ENCODE measurements at places on chromosomes 5 and 9. TPM values are rescaled to one million over a fixed set of nuclear protein-coding genes. Genes with fewer than 3 reads are reported as not detected.

DNA sequence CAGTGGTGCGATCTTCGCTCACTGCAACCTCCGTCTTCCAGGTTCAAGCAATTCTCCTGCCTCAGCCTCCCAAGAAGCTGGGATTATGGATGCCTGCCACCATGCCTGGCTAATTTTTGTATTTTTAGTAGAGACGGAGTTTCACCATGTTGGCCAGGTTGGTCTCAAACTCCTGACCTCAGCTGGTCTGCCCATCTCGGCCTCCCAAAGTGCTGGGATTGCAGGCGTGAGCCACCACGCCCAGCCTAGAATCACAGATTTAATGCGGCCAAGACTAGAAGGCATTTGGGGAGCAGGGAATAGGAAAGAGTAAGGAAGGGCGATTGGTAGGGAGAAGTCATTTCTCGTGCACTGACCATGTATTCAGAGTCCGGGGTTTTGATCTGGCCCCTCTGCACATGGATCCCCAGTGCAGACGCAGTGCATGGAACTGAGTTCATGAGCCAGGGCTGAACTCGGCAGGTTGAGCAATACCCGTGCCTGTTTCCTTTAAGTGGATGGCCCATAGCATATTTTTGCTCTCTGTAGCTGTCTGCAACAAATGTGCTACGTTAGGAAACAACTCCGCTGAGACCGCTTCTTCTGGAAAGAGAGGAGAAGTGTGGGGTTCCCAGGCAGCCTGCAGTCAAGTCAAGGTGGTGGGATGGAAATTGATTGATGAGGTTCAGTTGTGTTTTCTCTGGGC lies 3.4 kb upstream of the HMCN2 start:
- no peaks in the 10 kb centered on the region for H3K36me3 ChIP-seq
- peaks cover 4% of the 10 kb centered on the region for H3K4me1 ChIP-seq
- H3K4me3 ChIP-seq: no peak overlapping the region
- H3K27ac ChIP-seq: no peak overlapping the region

- H3K27ac ChIP-seq: no peak overlapping the region
- H3K27me3 ChIP-seq: peaks cover 90% of the 10 kb centered on the region
- no peak for DNase-seq
- H3K36me3 ChIP-seq: no peaks in the 10 kb centered on the region
- H3K4me3 ChIP-seq: no peak overlapping the region
Observed at GRCh38 chr9:124764774-124765438, 6.2 kb downstream of the NR6A1 start.

DNA sequence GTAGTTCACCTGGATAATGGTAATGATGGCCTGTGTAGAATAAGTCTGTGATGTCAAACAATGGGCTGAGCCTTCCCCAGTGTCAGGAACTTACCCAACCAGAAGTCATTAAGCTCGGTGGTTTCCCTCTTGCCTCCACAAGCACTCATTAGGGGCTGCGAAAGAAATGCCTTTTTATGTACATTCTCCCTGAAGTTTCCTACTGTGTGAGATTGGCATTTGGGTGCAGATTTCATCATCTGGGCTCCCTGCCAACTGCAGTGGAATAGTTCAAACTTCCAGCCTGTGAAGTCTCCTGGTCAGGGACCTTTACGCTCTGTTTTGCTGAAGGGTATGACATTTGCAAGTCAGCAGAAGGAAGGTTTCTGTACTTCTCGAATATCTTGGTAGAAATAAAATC lies 41.6 kb upstream of the TMEM215 start:
- H3K36me3 ChIP-seq: no peaks in the 10 kb centered on the region
- H3K4me3 ChIP-seq: no peak overlapping the region
- H3K27me3 ChIP-seq: peaks cover 2% of the 10 kb centered on the region
- no peaks in the 10 kb centered on the region for H3K4me1 ChIP-seq
- H3K27ac ChIP-seq: no peak overlapping the region
- DNase-seq: no peak

GRCh38 chr9:18909140-18910018 lies 123.6 kb downstream of the SAXO1 start:
- no peak overlapping the region for H3K4me3 ChIP-seq
- peaks cover 7% of the 10 kb centered on the region for H3K27me3 ChIP-seq
- H3K4me1 ChIP-seq: no peaks in the 10 kb centered on the region
- H3K36me3 ChIP-seq: no peaks in the 10 kb centered on the region
- DNase-seq: no peak
- no peak overlapping the region for H3K27ac ChIP-seq

GRCh38 chr5:141654298-141654697 lies 3.1 kb upstream of the FCHSD1 start:
- H3K4me3 ChIP-seq: no peak overlapping the region
- H3K27me3 ChIP-seq: no peaks in the 10 kb centered on the region
- no peak overlapping the region for H3K27ac ChIP-seq
- H3K4me1 ChIP-seq: peaks cover 22% of the 10 kb centered on the region

- H3K4me1 ChIP-seq: peaks cover 11% of the 10 kb centered on the region
- no peak for DNase-seq
- H3K27ac ChIP-seq: no peak overlapping the region
- H3K4me3 ChIP-seq: no peak overlapping the region
- H3K27me3 ChIP-seq: no peaks in the 10 kb centered on the region
Observed at GRCh38 chr9:76474419-76474818, 15.4 kb downstream of the GCNT1 start.

DNA sequence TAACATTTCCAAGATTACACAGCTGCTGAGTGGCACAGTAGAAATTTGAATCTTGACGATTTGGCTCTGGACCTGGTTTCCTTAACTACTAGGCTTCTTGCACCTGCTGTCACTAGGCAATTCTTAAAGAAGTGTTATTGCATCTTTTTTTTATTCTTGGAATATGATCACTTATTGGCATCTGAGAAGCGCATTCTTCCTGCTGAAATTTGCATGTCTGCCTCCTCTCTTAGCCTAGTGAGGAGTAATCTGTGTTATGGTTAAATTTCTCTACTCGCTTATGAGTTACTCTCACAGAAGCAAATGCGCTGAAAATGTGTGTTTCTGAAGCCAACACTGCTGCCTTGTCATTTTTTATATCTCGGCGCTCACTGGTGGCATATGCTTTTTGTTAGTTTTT lies 89.3 kb downstream of the WDR41 start:
- no peaks in the 10 kb centered on the region for H3K36me3 ChIP-seq
- H3K4me1 ChIP-seq: no peaks in the 10 kb centered on the region
- peaks cover 5% of the 10 kb centered on the region for H3K27me3 ChIP-seq
- no peak overlapping the region for H3K27ac ChIP-seq
- H3K4me3 ChIP-seq: no peak overlapping the region
- no peak for DNase-seq

DNA sequence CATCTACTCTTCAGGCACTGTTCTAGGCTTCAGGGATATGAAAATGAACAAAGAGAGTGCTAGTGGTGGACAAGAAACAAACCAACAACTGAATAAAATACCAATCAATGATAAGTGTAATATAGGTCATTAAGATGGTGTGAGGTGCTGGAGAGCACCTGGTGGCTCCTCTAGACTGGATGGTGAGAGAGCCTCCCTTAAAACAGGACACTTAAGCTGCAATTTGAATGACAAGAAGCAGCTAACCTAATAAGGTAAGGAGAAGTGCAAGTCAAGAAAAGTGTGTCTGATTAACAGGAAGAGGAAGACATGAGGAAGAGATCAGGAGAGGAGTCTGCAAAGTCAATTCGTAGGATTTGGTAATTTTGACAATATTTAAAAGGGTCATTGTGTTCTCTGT lies 23.1 kb downstream of the JAKMIP2 start:
- H3K27ac ChIP-seq: no peak overlapping the region
- peaks cover 2% of the 10 kb centered on the region for H3K27me3 ChIP-seq
- no peaks in the 10 kb centered on the region for H3K36me3 ChIP-seq
- no peak for DNase-seq
- no peaks in the 10 kb centered on the region for H3K4me1 ChIP-seq

DNA sequence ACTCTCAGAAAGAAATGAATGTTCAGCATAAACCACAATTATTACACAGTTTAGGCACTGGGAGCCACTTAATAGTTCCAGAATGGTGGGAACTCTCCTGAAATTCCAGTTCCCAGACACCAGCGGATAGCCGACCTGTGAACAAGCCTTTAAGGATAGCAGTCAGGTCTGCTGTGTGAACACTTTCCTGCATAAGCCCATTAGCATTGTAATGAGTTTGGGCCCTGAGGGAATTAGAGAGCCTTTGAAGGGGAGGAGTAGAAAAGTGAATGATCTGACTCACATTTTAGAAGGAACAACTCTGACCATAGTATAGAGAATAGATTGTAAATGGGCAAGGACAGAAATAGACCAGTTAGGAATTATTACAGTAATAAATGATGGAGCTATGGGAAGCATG lies 189.1 kb downstream of the ADGRV1 start:
- DNase-seq: no peak
- no peak overlapping the region for H3K4me3 ChIP-seq
- no peaks in the 10 kb centered on the region for H3K36me3 ChIP-seq
- peaks cover 3% of the 10 kb centered on the region for H3K27me3 ChIP-seq
- no peaks in the 10 kb centered on the region for H3K4me1 ChIP-seq

DNA sequence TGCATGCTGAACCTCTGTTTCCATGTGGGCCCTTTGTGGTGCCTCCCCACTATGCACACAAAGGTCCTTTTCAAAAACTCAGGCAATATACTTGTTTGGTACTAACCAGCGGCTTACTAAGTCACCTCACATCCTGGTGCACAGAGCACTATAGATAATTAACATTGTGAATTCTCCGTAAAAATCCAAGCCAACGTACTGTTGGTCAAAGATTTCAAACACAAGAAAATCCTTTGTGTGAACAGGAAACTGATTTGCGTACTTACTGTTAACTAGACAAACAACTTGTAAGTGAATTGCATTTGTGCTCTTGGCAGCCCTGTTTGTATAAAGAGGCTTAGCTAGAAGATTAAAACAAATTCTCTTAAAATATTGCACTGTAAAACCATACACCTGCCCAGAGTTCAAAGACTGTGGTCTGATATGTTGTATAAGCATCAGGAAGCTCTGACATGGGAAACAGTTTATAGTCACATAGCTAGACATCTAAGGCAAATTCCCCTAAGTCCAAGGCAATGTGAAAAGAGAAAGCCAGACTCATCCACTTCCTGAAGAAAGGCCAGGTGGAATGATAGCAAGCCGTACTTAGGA lies 125.0 kb upstream of the SLC12A2 start:
- no peaks in the 10 kb centered on the region for H3K27me3 ChIP-seq
- no peak overlapping the region for H3K27ac ChIP-seq
- H3K4me1 ChIP-seq: peaks cover 5% of the 10 kb centered on the region
- H3K4me3 ChIP-seq: no peak overlapping the region
- DNase-seq: no peak
- H3K36me3 ChIP-seq: peaks cover 2% of the 10 kb centered on the region

DNA sequence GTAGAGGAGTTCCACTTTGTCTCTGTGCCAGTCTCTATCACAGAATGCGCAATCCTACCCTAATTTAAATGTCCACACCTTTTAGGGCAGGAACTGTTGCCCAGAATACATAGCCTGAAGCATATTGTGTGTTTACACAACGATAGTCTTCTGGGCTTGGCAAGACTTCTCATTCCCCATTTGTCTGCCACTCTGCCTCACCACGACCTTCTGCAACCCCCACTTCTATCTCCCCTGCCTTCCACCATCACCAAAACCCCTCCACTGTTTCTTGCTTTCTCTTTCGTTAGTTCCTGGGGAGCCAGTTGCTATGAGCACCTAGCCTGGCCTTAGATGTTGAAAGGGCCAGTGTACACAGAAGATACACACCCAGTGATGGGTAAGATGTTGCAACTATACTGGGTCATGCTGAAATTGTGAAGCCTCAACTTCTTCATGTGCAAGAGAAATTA lies 883 bp upstream of the RNF145 start:
- H3K36me3 ChIP-seq: peaks cover 15% of the 10 kb centered on the region
- peak overlapping the region; percentile 88 for H3K4me3 ChIP-seq
- DNase-seq: no peak

DNA sequence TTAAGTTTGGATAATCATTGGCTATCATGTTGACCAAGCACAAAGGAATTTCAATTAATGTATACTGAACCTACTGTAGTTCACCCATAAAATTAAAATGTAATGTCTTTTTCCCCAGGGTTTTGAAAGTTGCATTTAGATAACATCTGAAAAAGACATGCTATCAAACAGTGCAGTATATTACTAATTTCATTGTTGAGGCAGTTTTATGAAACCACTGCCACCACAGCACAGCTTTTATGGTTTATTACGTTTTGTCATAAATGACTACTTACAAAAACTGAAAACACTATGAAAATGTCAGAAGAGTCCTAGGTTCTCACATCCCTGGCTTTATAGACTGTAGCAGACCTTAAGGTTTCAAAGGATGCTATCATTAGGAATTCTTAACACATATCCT lies 32.0 kb upstream of the HAPLN1 start:
- H3K4me1 ChIP-seq: no peaks in the 10 kb centered on the region
- H3K4me3 ChIP-seq: no peak overlapping the region
- no peak overlapping the region for H3K27ac ChIP-seq
- H3K36me3 ChIP-seq: no peaks in the 10 kb centered on the region
- DNase-seq: no peak
- H3K27me3 ChIP-seq: peaks cover 4% of the 10 kb centered on the region

DNA sequence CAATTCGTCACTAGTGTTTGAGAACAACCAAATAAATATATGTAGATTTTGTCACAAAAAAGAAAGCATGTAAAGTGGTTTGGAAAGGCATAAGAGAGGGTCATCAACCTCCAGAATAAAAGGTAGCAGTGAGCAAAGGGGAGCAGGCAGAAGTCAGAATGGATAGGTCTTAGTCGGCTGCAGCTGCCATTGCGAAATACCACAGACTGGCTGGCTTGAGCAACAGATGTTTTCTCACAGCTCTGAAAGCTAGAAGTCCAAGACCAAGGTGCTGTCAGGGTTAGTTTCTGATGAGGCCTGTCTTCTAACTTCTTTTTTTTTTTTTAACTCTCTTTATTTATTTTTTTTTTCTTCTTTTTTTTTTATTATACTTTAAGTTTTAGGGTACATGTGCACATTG lies 208.1 kb upstream of the PIK3R1 start:
- no peaks in the 10 kb centered on the region for H3K4me1 ChIP-seq
- H3K4me3 ChIP-seq: no peak overlapping the region
- no peaks in the 10 kb centered on the region for H3K27me3 ChIP-seq
- no peaks in the 10 kb centered on the region for H3K36me3 ChIP-seq
- DNase-seq: no peak
- H3K27ac ChIP-seq: no peak overlapping the region

GRCh38 chr9:120324996-120325642 lies 254.8 kb downstream of the CDK5RAP2 start:
- no peak overlapping the region for H3K4me3 ChIP-seq
- H3K4me1 ChIP-seq: peaks cover 2% of the 10 kb centered on the region
- peaks cover 5% of the 10 kb centered on the region for H3K27me3 ChIP-seq
- no peaks in the 10 kb centered on the region for H3K36me3 ChIP-seq
- DNase-seq: no peak

- H3K27ac ChIP-seq: no peak overlapping the region
- H3K27me3 ChIP-seq: no peaks in the 10 kb centered on the region
- no peaks in the 10 kb centered on the region for H3K36me3 ChIP-seq
- no peak overlapping the region for H3K4me3 ChIP-seq
- no peak for DNase-seq
Observed at GRCh38 chr5:56282216-56282615, 49.1 kb upstream of the ANKRD55 start.

- peak overlapping the region; percentile 86 for H3K4me3 ChIP-seq
- H3K27me3 ChIP-seq: no peaks in the 10 kb centered on the region
- H3K4me1 ChIP-seq: peaks cover 82% of the 10 kb centered on the region
- peaks cover 51% of the 10 kb centered on the region for H3K36me3 ChIP-seq
- peak overlapping the region; percentile 93 for H3K27ac ChIP-seq
Observed at GRCh38 chr9:89483592-89484474, 14.1 kb downstream of the SEMA4D start.

The NME5 gene
- total RNA-seq: not detected

The SLC30A5 gene
- 34.8 TPM for total RNA-seq

The CFAP90 gene
- total RNA-seq: not detected

The CFAP77 gene
- not detected for total RNA-seq

The ANKRD18A gene
- total RNA-seq: 2.9 TPM

The THBS4 gene
- 0.57 TPM for total RNA-seq

The HK3 gene
- total RNA-seq: 1.3 TPM

The SHISAL2B gene
- not detected for total RNA-seq

The RLN1 gene
- 2.2 TPM for total RNA-seq

The NR2F1-AS1 gene
- total RNA-seq: not detected

Measured in activated naive CD8-positive, alpha-beta T cell treated with anti-CD3 and anti-CD28 coated beads, Interleukin-2, amount 10 ng/mL, durations not matched to agents 7 days and 5 days (primary cell).